ENCODE measurements at places on chromosomes 6 and 20.

DNA sequence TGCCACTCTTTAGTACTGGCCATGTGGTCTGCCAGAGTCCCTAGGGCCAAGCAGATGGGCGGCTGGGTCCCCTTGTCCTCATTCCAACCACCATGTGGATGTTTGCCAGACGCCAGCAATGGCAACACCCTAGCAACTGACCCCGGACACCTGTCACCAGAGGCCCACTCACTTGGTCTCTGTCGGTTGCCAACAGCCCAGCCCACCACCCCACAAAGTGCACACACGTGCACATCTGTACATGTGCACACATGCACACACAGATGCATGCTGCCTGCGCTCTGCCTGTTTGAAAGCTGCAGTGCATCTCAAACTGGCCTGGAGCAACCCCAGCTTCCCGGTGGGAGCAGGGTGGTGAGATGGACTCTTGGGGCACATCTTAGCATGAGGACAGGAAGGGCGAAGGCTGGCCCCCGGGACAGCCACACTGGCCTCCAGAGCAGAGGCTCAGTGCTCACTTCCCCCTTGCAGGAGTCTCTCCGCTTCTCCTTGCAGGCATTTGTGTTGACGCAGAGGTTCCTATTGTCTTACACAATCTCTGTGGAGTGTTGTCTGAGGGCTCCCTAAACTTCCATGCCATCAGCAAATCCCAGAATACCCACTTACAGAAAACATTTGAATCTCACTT is 54.0 kb downstream of the PSMG4 start:
- DNase-seq, result no peak

GRCh38 chr6:129704708-129705107 is 5.3 kb downstream of the ARHGAP18 start:
- DNase-seq, result no peak

DNA sequence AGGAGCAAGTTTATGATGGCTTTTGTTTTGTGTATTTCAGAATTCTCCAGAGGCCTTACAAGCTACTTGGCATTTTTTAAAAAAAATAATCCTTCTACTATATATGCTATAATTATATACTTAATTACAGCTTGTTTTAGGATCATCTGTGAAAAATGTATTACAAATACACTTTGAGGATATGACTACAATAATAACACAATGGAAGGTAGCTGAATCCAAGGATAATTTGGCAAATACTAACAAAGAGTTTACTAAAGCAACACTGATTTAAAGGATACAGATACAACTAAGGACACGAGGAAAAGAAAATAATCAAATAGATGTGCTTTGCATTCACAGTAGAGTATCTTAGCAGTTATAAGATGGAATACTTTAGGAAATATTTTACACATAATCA is 381.9 kb upstream of the CITED2 start:
- no peak for DNase-seq

DNA sequence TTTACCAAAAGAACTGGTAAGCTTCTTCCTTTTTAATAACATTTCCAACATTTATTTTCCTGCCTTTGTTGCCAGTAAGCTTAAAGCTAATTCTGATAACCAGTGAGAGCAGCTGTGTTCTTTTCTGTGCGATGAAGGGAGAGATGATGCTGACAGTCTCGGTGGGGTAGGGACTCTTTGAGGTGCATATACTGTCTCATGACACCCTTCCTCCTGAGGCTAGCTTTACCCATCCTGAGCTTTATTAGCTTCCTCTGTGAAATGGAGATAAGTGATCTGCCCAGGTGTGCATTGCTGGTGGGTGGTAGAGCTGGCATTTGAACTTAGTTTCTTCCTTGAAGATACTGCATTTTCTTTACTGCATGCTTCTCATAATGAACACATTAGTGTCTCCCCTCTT is 92.5 kb downstream of the LRRC1 start:
- no peak for DNase-seq

GRCh38 chr6:120058410-120058809 is 708.8 kb upstream of the MAN1A1 start:
- DNase-seq, result no peak

GRCh38 chr20:44549123-44549522 is 27.3 kb upstream of the SERINC3 start:
- DNase-seq, result no peak

DNA sequence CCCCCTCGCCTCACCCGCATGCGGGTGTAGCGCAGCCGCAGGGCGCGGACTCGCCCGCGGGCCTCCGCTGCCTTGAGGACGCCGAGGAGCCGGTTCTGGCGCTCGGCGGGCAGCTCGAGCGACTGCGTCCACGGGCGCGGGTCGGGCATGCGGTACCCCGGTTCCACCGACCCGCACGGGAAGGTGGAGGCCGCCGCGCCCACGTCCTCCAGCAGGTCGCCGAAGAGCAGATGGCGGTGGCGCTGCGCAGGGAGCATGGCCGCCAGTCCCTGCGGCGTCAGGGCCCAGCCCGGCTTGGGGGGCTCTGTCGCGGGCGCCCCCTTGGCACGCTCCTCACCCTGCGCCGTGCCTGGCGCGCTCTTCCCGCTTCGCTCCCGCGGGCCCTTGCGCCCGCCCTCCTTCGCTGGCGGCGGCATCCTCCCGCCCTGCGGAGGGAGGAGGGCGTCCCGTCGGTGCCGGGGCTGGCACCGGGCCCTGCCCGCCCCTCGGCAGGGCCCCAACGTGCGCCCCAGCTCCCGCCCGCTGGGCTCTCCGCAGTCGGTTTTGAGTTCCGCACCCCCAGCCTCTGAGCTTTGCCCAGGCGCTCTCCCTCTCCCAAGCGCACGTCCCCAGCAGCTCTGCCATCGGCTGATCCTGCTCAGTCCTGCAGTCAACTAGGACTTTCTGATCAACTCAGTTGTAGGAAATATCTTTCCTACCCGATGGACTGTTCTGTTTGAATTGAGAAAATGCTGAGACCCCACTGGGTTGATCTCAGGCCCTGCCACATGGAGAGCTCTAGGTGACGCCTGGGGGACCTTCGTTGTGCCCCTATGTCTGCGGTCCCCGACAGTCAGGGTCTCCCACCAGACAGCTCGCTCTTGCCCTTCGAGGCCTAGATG is at the start of gene LKAAEAR1:
Gene LKAAEAR1, minus strand, starts transcription at position 595 of the 881 bp plus-strand sequence. Its CDS starts 179 bp downstream, at position 416.
- DNase-seq, result no peak

- DNase-seq, result peak; percentile 5
Measured at GRCh38 chr6:44967481-44967880, 360.6 kb upstream of the RUNX2 start.

GRCh38 chr6:92723390-92723931 is 695.9 kb downstream of the EPHA7 start:
- no peak for DNase-seq

DNA sequence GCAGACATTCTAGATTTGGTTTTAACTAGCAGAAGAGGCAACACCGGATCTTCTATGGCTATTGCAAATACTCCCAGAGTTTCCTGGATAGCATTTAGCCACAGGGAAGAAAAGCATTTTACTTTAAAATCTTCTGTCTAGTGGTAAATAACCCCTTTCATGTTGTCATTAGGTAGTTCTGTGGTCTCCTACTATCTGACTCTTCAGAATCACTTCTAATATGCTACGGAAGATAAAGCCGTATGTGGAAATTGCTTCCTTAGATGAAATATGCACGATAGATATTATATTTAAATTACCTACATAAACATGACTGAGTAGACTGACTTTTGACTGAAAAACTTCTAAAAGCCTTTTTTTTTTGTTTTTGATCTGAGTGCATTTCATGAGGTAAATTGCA is 759 bp downstream of the CRISP3 start:
- DNase-seq, result no peak

GRCh38 chr20:2757969-2758368 is 42.5 kb downstream of the CPXM1 start:
- DNase-seq, result no peak

- DNase-seq, result no peak
Measured at GRCh38 chr6:44073612-44074438, 53.4 kb downstream of the MRPL14 start.

GRCh38 chr6:37779111-37779800 is 40.3 kb upstream of the ZFAND3 start:
- no peak for DNase-seq

GRCh38 chr6:108591040-108591816 is 30.5 kb downstream of the FOXO3 start:
- DNase-seq, result no peak

DNA sequence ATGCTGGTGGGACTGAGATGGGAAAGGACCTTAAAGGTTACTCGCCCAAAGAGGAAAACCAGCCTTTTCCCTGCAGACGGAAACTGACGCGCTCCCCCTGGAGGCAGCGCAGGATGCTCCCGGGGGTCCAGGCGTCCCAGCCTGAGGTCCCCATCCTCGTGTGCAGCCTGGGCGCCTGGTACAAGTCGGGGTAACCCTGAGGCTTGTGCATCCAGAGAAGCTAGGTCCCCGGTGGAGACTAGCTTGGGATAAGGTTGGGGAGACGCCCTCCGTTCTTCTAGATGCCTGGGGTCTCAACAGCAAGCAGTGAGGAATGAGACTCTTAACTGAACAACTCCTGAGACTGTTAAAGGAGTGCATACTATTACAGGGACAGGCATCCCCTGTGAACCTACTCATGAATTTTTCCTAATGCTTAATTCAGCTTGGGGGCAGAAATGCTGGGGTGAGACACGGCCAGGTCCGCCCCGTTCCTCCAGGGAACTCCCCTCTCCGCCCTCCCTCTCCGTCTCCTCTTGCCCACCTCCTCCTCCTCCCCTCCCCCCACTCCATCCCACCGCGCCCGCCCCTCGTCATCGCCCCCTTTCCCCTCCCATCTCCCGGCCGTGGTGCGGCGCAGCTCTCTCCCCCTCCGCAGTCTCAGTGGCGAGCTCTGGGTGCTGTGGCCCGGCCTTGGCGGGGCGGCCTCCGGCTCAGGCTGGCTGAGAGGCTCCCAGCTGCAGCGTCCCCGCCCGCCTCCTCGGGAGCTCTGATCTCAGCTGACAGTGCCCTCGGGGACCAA is at the start of gene PRSS35:
Gene PRSS35, plus strand, starts transcription at position 634 of the 781 bp plus-strand sequence. CDS start 10,908 bp downstream, outside the sequence.
- DNase-seq, result peak; percentile 47

GRCh38 chr6:71621918-71622519 is 264.3 kb upstream of the RIMS1 start:
- DNase-seq, result no peak

DNA sequence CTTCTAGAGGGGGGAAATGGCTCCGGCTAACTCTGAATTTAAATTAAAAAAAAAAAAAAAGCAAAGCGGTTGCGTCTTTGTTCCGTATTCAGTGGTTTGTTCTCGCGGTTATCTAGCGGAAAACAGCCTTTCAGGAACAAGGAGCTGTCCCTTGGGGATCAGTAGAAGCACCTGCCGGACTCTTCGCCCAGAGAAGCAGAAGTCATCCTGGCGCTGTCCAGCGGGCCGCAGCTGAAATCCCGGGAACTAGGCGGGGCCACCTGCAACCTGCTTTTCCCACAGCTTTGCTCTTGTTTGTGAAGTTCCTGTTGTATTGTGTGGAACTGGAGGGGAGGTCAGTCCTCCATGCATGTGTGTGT is 43.9 kb upstream of the GJE1 start:
- peak; percentile 2 for DNase-seq

GRCh38 chr6:122026582-122027369 is 372.7 kb upstream of the HSF2 start:
- no peak for DNase-seq

- no peak for DNase-seq
Measured at GRCh38 chr6:149046164-149046821, 271.2 kb upstream of the TAB2 start.

DNA sequence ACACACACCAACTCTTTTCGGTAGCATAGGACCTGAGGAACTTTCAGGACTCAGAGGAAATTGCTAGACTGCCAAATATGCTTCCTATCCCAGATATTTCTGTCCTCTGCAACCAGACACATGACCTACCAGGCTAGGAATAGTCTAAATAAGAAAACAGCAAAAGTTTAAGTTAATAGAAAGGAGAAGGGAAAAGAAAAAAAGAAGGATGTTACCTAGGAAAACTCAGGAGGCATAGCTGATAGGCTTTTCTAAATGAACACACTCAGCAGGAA is 74.6 kb downstream of the MAP3K5 start:
- no peak for DNase-seq

DNA sequence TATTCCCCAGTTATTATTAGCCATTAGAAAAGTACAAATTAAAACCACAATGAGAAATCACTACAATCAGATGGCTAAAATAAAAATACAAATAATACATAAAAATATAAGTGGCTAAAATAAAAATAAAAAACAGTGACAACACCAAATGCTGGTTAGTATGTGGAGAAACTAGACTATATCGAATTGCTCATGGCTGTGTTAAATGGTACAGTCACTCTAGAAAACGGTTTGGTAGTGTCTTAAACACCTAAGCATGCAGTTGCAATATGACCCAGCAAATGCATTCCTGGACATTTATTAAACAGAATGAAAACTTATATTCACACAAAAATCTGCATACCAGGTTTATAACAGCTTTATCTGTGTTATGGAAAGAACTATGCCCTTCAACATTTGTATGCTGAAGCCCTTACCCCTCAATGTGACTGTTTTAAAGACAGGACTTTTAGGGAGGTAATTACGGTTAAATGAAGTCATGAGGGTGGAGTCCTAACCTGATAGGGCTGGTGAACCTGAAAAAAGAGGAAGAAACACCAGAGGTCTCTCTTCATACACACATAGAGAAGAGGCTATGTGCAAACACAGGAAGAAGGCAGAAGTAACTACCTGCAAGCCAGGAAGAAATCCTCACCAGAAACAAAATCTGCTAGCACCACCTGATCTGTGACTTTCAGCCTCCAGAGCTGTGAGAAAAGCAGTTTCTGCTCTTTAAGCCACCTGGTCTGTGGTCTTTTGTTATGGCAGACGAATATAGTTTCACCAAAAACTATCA is 84.9 kb downstream of the ASCC3 start:
- no peak for DNase-seq

DNA sequence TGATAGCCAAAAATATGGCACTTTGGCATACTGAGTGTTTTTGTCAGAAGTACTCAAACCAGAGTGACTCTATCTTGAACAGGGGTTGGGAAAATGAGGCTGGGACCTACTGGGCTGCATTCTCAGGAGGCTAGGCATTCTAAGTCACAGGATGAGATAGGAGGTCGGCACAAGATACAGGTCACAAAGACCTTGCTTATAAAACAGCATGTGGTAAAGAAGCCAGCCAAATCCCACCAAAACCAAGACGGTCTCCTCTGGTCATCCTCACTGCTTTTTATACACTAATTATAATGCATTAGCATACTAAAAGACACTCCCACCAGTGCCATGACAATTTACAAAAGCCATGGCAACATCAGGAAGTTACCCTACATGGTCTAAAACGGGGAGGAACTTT is 985.1 kb downstream of the HACE1 start:
- DNase-seq, result no peak

DNA sequence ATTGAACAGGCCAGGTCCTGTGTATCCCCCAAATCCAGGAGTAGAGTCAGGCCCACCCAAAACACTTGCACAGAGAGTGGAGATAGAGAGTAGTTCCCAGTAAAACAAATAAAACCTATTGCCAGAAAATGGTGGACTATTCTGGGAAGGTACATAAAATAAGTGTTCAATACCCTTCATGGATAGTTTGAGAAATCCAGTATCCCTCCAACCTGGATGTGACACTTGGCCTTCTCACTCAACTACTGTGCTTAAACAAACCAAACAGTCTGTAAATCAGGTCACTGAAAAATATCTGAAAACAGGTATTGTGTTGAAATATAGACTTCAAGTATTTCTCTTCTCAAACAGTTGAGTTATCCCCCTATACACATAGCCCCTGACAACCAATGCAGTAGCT is 161.6 kb upstream of the COL21A1 start:
- DNase-seq, result no peak

GRCh38 chr6:123094795-123095194 is 98.8 kb downstream of the CLVS2 start:
- DNase-seq, result no peak

Measured in A172 (cell line).